ENCODE measurements at places on chromosomes 1 and 21.

DNA sequence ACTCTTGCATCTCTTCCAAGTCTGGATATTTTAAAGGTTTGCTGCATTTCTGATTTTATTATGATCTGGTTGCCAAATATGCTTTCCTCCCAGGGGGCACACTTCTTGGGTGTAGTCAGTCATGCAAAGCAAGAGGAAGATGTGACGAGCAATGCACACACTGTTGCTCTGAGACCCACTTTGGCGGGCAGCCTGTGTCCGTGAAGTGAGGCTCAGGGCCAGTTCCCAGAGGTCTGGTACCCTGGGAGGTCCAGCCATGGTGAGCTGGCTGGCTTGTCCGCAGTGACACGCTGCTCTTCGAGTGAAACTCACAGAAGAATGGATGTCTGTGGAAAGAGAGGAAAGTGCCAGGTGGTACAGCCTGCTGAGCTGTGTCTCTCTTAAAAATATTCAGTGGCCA lies 52.8 kb upstream of the EDN2 start:
- no peak for DNase-seq

- DNase-seq: no peak
These were observed 32.2 kb upstream of the TNFSF18 start for GRCh38 chr1:173082913-173083312.

- no peak for DNase-seq
These were observed 7.5 kb upstream of the TTC22 start for GRCh38 chr1:54808443-54809207.

- DNase-seq: no peak
These were observed 96.0 kb upstream of the BTG3 start for GRCh38 chr21:17708522-17709265.

GRCh38 chr1:202084791-202085681 lies 37.7 kb upstream of the GPR37L1 start:
- DNase-seq: no peak

DNA sequence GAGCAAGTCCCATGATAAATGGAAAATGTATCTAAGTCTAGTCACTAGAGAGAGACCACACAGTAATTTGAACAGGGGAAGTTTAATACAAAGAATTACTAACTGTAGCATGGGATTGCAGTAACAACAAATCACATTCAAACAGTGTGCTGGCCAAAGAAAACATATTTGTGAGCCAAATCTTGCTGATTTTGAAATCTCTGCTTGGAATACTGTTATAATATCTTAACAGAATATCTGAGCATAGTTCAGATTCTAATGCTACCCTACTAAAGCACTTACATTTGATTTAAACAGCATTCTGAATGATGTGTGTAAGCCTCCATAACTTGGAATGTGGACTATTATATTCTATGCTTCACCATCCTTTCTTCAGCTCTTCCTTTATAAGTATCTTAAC lies 270.0 kb upstream of the BRINP3 start:
- no peak for DNase-seq

- DNase-seq: no peak
These were observed 87.3 kb downstream of the ZBTB18 start for GRCh38 chr1:244138399-244138798.

DNA sequence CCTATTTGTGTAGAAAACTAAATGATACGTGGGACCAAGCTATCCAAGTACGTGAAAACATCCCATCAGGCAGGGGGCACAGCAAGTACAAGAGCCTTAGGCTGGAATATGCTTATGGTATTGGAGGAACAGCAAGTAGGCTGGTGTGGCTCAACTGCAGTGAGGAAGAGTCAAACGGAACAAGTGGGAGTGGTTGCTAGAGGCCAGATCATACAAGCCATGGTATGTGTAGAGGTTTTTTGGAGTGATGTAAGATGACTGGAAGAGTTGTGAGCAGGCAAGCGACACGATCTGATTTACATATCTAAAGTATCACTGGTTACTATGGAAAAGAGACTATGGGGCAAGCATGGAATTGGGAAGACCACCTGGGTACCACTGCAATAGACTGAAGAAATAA lies 27.8 kb downstream of the ELK4 start:
- DNase-seq: no peak

DNA sequence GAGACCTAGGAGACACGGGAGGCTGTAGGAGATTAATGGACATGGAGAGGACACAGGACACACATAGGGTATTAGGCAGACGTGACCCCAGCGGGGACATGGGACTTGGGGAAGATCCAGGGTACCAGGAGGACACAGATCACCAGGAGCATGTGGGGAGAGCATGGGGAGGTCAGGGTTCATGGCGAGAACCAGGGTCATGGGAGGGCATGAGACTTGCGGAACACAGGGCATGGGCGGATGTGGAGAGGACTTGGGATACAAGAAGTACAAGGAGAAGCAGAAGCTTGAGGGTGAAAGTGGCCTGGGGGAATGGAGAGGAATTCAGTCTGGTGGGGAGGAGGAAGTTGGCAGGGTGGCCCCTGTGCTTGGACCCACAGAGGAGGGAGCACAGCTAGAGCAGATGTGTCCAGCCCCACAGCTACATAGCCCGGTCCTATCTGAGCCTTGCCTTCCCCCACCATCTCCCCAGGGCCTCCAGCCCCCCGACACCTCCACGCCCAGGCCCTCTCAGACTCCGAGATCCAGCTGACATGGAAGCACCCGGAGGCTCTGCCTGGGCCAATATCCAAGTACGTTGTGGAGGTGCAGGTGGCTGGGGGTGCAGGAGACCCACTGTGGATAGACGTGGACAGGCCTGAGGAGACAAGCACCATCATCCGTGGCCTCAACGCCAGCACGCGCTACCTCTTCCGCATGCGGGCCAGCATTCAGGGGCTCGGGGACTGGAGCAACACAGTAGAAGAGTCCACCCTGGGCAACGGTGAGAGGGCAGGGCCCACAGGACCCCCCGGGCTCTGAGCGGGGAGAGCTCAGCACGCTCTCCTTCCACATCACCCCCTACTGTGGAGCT lies 12.1 kb downstream of the TIE1 start:
- DNase-seq: no peak

GRCh38 chr1:76035053-76035452 lies 39.5 kb upstream of the ST6GALNAC3 start:
- no peak for DNase-seq

DNA sequence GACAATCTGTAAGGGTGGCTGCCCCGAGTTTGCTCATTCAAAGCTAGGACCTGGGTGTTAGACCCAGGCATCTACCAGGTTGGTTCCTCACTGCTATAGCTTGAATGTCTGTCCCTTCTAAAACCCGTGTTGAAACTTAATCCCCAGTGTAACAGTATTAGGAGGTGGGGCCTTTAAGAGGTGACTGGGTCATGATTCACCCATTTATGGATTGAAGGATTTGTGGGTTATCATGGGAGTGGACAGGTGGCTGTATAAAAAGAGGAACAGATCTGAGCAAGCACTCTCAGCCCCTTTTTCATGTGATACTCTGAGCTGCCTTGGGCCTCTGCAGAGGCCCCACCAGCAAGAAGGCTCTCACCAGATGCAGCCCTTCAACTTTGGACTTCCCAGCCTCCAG lies 29.4 kb downstream of the PSMG1 start:
- DNase-seq: no peak

DNA sequence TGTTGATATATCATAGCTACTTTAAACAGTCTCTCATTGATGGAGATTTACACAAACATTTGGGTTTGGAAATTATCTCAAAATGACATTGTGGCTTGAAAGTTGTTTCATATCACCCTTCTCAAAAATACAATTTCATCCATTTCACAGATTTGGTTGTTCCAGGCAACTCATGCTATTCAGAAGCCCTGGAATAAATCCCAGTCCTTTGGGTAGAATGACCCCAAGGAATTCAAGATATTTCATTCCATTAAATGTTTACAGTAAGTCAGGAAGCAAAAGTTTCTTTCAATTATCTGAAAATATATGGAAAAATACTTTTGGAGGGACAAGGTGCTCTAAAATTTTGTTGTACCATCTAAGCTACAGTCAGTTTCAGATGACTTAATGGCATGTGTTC lies 27.1 kb downstream of the MPZL1 start:
- DNase-seq: no peak
